NCI-H1092 (cell line): ENCODE measurements at places on chromosomes 2 and 18.

GRCh38 chr2:131011486-131011885, 81.8 kb downstream of the FAM168B start:
- no peak for DNase-seq

- DNase-seq = no peak
Observed at GRCh38 chr2:235139956-235140800, 188.4 kb downstream of the SH3BP4 start.

- DNase-seq = no peak
Observed at GRCh38 chr18:79792096-79792987, 5.4 kb upstream of the KCNG2 start.

DNA sequence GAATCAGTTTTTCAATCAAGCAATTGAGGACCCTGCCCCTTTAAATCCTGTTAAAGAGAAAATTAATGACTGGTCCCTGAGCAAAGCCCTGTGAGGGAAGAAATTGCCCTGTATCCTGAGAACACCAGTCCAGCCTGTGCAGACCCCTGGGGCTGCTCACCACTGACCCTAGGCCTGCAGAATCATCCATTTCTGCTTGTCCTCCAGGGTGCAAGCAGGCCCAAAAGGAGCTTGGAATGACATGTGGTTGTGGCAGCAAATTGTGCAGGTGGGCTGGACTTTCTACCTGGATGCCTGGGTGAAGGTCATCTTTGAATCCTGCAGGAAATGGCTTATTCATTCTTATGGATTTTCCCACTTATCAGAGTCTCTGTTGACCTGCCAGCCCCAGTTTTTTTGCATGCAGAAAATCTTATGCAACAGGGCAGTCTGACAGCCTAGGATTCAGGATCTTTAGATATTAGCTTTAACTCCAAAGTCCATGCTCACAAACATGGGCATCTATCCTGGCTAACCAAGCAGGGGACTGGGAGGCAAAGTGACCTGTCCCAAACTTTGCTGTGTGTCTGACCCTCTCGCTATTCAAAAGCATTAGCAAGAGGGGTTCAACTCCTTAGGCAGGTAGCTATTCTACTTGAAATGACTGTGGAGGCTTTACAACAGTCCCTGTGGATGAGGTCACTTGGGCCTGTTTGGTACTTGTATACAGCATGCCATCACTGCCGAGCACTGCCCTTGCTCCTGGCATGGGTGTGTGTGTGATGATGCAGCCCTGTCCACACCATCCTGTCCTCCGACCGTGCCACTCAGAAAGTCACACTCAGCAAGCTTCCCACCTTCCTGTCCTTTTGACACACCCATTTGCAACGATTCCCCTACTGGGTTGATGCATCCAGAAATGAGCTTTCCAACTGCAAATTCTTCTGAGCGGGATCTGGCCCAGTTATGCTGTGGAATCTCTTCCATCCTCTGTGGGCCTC, 85.3 kb downstream of the CAPN13 start:
- DNase-seq = no peak

GRCh38 chr2:69683170-69683971, 39.8 kb upstream of the AAK1 start:
- DNase-seq = no peak

GRCh38 chr2:30733876-30734520, 73.2 kb downstream of the CAPN13 start:
- DNase-seq = no peak

DNA sequence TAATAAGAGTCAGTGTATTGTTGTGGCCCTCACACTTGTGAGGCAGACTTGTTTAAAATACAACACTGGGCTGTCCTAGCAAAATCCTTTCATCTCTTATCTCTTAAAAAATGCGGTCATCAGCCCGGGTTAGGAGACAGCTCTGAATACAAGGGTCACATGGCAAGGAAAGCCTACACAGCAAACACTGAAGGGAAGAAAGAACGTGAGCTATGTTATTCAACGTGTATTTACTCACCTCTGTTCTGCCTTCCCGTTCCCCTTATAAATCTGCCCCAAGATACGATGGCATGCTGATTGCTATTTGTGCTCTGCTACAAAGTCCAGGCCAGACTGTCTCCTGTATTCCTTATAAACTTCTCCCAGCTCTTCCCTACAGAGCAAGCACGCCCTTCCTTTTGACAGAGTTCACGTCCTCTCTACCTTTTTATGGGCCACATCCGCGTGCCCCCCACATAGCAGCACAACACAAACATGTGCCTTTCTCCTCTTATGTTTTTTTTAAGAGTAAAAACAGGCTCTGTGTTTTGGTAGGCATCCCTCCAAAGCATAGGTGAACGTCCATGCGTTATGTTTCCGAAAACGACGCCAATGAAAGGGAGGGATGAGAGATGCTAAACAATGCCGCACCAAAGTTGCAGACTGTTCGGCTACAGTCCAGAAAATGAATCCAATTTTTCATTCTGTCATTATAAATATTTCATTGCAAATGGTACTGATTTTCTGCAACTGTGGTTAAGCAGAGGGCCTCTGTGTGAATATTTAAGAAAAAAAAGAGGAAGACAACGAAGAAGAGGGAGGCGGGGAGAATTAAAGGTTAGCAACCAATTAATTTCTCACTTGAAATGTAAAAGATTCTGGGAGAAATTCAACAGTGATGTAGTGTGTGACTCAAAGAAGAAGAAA, 274.7 kb downstream of the ZNF521 start:
- DNase-seq = no peak

DNA sequence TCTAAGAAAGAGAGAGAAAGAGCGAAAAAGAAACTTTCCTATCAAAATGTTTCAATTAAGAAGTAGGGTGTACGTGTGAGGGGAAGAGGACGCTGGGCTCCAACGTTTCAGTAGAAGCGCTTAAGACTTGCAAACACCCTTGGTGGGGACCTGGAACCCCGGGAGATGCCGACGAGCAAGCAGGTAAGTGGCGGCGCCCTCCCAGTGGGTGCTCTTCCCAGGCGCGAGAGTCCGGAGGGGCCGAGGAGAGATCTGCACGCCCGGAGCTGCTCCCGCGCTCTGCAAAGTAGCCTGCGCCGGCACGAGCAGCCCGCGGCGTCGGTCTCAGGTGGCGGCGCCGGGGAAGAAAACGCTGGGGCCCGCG, 678 bp upstream of the OTX1 start:
- DNase-seq = no peak

DNA sequence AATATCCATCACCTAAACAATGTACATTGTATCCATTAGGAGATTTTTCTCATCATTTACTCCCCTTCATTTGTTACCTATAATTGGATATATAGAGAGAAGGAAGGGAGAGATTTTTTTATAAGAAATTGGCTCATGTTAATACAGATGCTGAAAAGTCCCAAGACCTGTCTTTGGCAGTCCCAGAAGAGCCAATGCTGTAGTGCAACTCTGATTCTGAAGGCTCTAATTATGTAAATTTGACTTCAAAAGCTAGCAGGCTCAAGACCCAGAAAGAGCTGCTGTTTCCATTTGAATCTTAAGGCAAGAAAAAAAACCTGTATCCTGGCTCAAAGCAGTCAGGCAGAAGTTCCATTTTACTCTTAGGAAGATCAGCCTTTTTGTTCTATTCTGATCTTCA, 1245.5 kb upstream of the FAM98A start:
- DNase-seq = no peak

GRCh38 chr2:28704621-28705020, 47.0 kb upstream of the PPP1CB start:
- no peak for DNase-seq

GRCh38 chr2:37394796-37395555, 50.5 kb downstream of the QPCT start:
- no peak for DNase-seq

- no peak for DNase-seq
Observed at GRCh38 chr18:59517446-59518165, 158.5 kb upstream of the LMAN1 start.

DNA sequence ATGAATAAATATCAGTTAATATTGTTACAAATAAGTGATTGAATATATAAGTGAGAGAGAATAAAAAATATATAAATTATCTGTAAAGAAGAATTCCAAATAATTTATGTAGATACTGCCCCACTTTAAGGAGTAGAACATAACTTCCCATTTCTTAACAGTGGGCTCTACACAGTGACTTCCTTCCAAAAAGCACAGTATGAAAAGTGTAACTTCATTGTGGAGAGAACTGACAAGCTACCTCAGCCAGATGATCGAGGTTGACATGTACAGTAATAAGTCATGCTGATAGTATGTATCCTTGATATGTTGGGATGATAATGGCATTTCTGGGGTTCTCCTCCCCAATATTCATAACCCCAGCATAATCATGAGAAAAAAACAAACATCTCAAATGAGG, 191.9 kb upstream of the FN1 start:
- no peak for DNase-seq
